Activated CD4-positive, alpha-beta T cell treated with anti-CD3 and anti-CD28 coated beads for 36 hours (primary cell): ENCODE measurements at places on chromosomes 1 and 21. TPM values are rescaled to one million over a fixed set of nuclear protein-coding genes. Genes with fewer than 3 reads are reported as not detected.

Gene SGIP1
- 0.05 TPM for total RNA-seq

Gene BCAR3
- total RNA-seq, result 0.46 TPM

Gene NPPB
- not detected for total RNA-seq

Gene EFNA4
- 6.5 TPM for total RNA-seq

Gene MTR
- 57.3 TPM for total RNA-seq

Gene TSPAN1
- total RNA-seq, result not detected

Gene NLRP3
- total RNA-seq, result 1.5 TPM

Gene TPTE
- not detected for total RNA-seq

Gene TBX15
- total RNA-seq, result not detected

Gene HFM1
- total RNA-seq, result not detected

Gene CMPK1
- 134 TPM for total RNA-seq

Gene PM20D1
- 0.34 TPM for total RNA-seq

Gene SPRR3
- total RNA-seq, result not detected

Gene SLC16A1
- 70.0 TPM for total RNA-seq

Gene OR2T29
- not detected for total RNA-seq

Gene SEMA4A
- 64.5 TPM for total RNA-seq

Gene SLC44A5
- not detected for total RNA-seq

Gene FNDC5
- total RNA-seq, result not detected

Gene PADI3
- total RNA-seq, result not detected
